Fibroblast of lung (primary cell): ENCODE measurements at places on chromosomes 1 and 21.

DNA sequence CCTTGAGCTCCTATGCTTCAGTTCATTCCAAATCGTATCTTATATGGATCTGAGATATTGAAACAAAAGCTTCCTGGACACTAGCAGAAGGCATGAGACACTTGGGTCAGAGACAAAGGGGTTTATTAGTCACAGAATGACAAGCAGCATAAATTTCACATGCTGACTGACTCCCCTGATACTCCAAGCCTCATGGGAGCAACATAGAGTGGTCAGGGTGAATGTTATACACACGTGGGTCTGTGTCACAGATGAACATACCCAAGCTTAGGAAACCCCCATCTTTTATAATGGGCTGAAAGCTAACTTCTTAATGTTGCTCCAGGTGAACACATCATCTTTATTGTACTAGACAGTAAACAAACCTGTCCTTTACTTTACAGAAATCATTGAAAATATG lies 599.9 kb upstream of the RGS18 start:
- no peak for DNase-seq

DNA sequence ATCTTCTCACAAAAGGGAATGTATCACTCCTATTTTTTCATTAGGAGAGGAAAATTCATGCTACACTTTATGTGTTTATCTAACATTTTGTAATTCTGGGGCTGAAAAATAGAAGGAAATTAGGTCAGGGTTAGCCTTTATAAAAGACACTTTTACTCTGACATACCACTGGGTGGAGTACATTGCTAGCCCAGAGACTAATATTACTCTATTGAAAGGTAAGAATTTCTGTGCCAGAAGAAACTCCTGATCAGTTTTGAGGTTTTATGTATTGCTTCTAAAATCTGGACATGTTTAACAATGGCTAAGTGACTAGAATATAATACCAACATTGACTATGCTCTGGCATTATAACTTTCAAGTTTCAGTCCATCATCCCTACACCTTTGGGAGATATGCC lies 724.6 kb downstream of the USP25 start:
- DNase-seq, result peak; percentile 42

DNA sequence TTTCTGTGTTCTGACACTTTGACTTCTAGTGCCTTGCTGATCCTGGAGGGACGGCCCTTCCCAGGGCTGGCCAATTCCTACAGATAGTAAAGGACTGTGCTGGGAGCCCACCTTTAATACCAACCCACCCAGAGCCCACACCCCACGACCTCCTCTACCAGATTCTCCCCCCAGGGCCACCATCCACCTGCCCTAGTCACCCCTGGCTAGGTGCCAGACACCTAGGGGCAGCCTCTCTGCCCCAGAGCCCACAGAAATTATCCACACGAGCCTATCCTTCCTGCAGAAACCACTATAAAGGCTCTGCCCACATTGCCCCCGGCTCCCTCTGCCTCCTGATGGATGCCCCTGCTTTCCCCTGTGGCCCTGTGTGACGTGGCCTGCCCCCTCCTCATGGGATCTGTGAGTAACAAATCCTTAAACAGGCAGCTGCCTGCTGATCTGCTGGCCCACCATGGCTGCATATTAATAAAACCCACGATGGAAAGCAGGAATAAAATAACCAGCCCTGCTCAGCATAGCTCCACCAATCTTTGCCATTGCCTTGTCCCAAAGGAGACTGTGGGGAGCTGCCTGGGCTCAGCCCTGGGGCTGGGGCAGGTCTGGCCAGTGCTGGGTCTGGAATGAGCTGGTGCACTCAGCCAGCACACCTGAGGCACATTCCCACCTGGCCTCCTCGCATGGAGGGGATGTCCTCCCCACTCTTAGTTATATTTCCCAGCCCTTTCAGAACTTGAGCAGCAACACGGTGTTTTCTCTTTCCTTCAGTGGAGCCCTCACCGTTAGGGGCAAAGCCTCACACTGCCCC lies 488.5 kb downstream of the NPHP4 start:
- DNase-seq, result no peak

- DNase-seq, result no peak
Observed at GRCh38 chr1:88461007-88461406, 223.1 kb upstream of the PKN2 start.

DNA sequence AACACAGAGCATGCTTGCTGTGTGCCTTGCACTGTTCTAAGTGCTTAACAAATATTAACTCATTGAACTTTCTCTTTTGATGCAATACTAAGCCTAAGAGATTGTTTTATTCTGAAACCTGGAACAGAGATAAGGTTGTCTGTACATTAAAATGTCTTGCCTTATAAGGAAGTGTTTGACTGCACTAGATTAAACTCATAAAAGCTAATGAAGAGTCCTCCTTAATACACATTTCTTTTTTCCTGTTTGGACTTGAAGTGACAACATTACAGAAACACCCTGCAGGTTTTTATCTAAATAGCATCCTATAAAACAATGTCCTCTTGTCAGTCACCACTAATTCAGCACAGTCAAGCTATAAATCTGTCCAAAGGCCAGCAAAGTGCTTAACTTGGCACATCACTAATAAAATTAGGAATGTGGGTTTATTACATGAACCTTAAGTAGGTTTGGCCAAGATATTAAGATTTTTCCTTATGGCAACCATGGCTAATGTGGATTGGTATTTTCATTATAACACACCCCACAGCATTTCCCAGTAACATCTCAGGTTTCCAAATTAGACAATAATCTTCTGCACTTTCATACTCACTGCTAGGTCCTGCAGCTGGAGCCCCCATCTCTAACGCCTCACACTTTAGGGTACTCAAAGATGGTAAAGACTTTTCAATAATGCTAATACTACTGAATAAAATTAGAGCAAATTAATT lies 389.7 kb downstream of the LMO4 start:
- DNase-seq, result no peak

GRCh38 chr1:203060115-203060514 lies 25.7 kb downstream of the MYOG start:
- DNase-seq, result no peak

DNA sequence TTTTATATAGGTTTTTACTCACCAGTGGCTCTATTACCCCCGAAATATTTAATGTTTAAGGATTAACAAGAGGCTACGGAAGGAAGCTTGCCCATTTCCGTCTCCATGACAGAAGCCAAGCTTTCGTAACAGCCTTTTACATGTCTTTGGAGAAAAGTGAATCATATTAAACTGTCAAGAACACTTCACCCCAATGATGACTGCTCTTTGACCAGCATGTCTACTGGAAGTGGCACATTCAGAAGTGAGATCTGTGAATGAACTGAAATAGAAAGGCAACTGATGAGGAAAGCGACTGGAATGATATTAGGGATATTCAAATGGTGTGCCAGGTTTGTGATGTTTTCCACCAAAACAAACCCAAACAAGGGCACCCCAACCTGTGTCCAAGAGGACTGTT lies 8.5 kb upstream of the PRDM15 start:
- DNase-seq, result no peak

GRCh38 chr1:218620956-218621355 lies 275.8 kb downstream of the TGFB2 start:
- peak; percentile 27 for DNase-seq

DNA sequence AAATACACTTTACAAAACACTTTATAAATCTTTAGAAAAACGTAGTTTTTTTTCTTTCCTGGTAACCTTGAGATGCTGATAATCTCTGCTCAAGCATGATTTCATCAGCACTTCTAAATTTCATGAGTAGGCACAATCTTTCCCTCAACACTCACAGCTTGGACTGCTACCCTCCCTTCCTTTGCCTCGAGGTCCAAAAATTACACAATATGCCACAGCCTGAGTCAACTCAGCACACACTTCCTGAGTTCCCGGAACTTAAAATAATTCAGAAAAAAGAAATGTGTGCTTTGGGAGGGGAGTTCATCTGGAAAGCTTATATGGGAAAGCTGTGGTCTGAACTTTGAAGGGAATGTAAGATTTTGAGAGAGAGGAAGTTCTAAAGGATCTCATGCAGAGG lies 5.9 kb downstream of the CLCA2 start:
- peak; percentile 94 for DNase-seq

DNA sequence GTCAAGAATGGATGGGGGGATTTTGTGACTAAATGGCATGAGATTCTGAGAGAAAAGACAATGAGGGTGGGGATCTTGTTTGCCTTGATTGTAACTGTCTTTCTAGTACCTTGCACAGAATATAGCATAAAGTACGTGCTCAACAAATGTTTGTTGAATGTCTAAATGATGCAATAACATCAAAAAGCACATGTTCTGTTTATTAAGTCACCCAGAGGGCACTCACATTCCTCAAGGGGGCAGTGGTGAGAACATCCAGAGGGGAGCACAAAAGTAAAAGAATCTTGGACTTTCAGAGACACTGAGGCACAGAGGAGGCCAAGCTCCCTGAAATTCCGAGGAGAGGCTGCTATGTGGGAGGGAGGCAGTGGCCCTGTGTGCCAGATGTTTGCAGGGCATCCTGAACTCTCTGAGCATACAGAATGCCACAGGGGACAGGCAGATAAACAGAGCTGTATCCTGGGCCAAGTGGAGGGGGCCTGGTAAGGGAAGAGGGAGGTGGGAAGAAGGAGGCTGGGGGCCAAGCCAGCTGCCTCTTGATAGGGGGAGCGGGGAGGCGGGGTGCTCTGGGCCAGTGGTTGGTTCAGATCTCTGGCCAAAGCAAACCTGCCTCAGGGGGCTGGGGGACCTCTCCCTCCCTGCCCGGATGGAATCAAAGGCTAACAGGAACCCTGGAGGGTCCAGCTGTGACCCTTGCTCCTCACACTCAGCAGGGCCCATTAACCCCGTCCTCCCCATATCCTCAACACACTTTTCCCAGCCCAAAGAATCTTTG lies 6.5 kb upstream of the ATP1A2 start:
- DNase-seq, result peak; percentile 73
